ENCODE measurements at places on chromosomes 5 and 9.

DNA sequence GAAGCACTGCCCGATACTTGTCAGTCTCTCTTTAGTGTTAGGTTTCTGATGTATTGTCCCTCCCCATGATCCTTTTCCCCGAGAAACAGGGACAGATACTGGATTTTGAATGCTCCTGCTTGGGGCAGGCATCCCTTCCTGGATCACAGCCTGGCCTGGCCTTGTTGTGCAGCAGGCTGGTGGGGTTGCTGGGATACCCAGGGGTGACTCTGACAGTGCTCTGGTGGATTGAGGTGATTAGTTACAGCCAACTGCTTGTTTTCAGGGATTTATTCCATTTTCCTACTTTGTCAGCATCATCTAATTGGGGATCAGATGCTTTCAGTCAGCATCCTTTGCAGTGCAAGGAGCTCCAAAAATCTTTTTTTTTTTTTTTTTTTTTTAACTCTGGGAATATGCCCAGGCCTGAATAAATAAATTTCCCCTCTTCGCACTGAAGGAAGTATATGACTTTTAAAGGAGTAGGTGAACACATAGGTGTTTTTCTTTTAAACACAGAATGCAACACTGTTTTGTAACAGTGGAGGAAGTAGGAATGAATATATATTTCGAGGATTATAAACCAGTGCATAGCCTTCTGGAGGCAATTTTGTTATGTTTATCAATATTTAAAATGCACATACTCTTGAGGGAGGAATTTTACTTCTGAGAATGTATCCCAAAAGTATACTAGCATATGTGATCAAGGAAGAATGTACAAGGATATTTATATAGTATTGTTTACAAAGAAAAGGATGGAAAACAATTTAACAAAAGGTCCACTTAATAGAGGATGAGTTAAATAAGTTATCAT, 127.3 kb upstream of the ELL2 start:
- DNase-seq = no peak

- no peak for DNase-seq
Observed at GRCh38 chr5:62741761-62742160, 163.1 kb downstream of the LRRC70 start.

DNA sequence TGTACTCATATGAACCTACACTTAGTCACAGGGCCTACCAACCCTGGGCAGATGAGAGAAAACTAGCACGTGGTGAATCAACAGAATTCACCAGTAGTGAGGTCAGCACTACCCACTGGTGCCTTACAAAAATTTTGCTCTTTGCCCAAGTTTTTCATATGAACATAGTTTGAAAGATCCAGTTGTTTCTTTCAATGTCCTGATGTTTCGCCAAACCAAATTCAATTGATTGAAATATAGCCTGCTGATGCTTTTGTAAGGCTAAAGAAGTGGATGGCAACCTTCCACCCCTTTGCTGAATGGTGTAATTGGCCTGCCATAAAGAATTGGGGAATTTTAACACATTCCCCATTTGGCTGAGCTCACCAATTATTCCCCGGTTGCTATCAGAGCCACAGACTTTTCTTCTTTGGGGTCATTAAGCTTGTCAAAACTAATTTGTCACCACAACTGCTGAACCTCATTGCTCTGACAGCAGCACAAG, 339.2 kb downstream of the GLIS3 start:
- no peak for DNase-seq

GRCh38 chr5:33507426-33507825, 66.7 kb downstream of the TARS1 start:
- no peak for DNase-seq

DNA sequence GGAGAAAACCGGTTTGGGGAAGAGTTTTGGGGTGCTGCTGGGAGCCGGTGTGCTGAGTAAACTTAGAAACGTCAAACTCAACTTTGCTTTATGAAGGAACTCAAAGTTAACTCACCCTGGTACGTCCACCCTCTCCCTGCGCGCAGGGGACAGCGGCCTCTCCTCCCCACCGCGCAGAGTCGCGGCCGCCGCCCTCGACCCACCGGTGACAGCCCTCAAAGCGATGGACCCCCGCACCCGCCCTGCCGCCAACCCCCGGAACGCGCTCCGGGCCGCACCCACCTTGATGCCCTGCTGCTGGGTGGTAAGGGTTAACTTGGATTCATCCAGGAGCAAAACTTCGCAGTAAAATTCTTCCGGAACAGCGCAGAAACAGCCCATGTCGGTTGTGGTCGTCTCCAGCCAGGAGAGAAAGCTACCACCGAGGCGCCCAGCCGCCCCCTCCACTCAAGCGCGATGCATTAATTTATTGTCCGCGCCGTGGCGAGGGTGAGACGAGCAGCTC, 366 bp downstream of the EPB41L4A start:
- no peak for DNase-seq

DNA sequence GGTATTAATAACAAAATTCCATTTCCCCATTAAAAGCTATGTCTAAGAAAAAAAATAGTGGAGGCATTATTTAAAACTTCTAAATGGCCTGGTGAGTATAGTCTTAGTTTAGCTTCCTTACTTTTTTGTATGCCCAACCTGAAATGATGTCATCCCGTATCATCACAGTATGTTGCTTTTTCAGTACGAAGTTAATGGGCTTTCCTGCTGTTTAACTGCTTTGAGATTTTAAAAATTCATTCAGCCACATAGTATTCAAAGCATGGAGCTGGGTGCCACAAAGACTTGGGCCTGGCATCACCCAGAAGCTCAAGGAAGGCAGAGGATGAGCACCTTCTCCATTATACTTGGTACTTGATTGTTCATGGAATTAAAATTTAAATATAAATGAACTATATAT, 7.4 kb downstream of the F2RL2 start:
- DNase-seq = no peak

DNA sequence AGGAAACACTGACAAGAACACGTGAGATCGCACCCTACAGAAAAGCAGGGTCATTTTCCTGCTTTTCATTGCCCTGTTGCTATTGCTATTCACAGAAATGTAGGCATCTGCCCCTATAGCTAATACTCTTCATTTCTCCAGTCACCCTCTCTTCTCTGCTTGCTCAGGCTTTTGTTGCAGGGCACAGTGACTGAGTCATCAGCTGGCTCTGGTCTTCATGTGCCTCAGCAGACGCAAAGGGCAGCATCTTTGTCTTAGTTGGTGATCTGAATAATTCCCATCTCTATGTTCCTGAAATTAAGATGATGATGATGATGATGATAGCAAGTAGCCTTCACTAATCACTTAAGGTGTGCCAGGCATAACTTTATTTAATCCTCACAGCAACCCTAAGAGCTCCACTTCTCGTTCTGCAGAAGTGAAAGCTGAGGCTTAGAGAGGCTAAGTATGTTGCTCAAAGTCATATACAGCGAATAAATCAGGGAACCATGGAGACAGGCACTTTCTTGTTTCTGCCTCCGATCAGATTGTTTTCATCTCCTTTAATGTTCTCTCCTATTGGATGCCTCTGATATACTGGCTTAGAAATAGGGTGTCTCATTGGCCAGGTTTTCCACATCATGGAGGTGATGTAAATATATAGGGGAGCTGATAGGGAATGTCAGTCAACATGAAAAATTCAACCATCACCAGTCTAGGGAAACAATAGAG, 133.0 kb upstream of the STK32A start:
- no peak for DNase-seq

DNA sequence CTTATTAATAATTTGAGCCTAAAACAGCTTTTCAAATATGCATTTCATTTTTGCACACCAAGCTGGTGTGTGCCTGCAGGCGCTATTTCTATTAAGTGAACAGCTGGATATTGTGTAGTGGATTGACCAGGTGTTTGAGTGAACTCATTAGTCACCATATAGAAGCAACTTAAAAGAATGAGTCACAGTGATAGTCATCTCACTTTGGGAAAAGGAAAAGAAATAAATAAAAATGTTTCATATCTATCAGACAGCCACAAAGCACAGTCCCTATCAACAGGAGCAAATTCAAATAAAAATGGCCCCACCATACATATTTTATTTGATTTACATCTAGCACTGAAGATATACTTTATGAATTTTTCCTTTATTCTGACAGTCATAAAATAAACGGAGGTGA, 456.5 kb upstream of the CDH9 start:
- DNase-seq = no peak

- DNase-seq = no peak
Observed at GRCh38 chr9:68851657-68852056, 146.6 kb downstream of the PIP5K1B start.

DNA sequence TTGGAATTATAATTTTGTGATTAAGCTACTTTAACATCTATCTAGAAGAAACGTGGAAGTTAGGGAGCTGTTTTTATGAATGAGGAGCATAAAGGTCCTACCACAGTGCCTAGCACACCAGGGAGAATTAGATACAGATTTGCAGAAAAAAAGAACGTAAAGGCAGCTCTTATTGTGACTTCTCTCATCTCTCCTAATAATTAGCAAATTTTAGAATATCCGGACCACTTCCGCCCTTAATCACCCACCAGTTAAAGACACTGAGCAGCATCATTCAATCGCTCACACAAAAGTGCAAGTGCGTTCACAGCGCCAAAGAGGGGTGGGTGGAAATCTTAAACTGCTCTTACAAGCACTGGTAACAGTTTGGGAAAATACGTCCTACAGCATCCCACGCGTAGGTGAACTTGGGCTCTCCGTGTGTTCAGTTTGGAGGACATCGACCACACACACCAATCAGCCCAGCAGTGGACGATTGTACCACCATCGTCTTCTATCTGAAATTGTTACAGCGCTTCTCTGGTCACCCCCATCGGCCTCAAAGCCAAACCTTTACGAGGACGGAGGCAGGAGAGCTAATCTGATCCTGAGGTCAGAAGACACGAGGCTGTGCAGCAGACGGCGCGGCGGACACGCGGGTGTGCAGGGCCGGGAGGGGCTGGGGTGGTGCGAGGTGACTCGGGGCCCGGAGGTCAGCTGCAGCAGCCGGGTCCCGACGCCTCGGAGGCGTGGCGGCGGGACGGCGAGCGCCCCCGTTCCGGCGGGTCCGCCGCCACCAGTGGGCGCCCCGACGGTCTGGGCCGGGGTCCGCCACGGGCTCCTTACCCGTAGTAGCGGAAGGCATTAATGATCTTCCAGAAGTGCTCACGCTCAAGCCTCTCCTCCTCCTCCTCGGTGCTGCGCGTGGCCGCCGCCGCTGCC, 646 bp downstream of the CARNMT1 start:
- peak; percentile 82 for DNase-seq

DNA sequence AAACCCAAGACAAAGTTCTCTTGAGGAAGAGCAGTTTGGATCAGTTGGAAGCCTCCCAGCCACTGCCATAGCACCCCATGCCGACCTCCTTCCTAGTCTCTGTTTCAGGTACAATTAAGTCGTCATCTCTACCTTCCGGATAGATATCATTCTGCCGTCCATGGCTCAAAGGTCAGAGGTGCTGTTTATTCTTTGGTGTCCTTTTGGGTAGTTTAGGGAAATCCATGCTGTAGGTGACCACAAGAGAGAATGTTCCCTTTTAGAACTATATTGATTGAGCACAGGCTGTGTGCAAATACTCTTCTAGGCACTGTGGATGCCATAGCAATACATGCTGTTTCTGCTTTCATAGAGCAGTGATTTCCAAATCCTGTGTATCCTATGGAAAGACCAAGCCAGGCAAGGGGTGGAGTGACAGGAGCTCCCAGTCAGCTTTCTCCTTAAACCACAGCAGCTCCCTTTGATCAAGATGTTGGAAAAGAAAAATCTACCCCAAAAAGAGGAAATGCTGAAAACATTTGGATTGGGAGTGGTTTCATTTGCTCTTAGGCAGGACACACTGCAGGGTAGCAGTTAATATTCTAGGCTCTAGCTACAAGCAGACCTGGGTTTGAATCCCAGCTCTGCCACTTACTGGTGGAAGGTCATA, 127.9 kb downstream of the PALM2AKAP2 start:
- DNase-seq = no peak

GRCh38 chr5:154791535-154791934, 36.4 kb downstream of the LARP1 start:
- DNase-seq = no peak

GRCh38 chr5:72837524-72838096, 21.1 kb downstream of the TNPO1 start:
- no peak for DNase-seq

DNA sequence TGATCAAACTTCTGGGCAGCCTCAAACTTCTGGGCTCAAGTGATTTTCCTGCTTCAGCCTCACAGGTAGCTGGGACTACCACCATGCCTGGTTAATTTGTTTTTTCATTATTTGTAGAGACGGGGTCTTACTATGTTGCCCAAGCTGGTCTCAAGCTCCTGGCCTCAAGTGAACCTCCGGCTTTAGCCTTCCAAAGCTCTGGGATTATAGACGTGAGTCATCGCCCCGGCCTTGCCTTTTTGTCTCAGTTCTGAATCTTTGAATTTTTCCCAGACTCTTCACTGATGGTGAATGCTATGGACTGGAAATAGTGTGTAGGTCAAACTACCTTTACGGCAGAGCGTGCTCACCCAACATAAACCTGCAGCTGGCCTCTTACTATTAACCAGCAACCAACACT, 32.3 kb upstream of the EGFLAM start:
- no peak for DNase-seq

GRCh38 chr5:149605998-149606724, 24.9 kb downstream of the ARHGEF37 start:
- no peak for DNase-seq

GRCh38 chr9:32487981-32488380, 38.0 kb downstream of the RIGI start:
- no peak for DNase-seq

GRCh38 chr9:87160148-87161102, 213.1 kb upstream of the GAS1 start:
- no peak for DNase-seq

GRCh38 chr5:139277171-139277570, 16.4 kb upstream of the MATR3 start:
- DNase-seq = no peak

DNA sequence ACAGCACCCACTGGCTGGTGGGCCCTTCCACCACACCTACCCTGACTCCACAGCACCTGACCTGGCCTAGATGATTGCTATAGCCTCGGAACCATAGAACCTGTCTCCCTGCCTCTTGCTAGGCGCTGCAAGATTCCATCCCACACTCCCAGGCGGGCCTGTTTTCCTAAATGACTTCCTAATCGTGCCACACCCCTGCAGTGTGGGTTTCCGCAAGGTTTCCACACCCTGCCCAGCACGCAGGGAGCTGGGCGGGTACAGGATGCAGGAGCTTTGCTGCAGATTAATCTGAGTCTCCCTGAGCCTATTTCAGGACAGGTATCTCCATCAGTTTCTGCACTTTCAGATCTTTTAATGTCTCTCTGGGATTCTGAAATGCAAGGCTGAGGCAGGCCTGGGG, 62.9 kb downstream of the SHB start:
- DNase-seq = no peak
